ENCODE measurements at places on chromosomes 16 and 17.
A peak's percentile ranks its signal among the peaks of the same experiment; 100 is the strongest.

- DNase-seq = no peak
These were observed 228.7 kb downstream of the MSI2 start for GRCh38 chr17:57484826-57485565.

GRCh38 chr16:8867216-8867931 is 1.4 kb downstream of the CARHSP1 start:
- DNase-seq = peak; percentile 53

GRCh38 chr17:51425773-51426172 is 165.4 kb downstream of the UTP18 start:
- no peak for DNase-seq

GRCh38 chr16:29876217-29876593 is 13.2 kb upstream of the CDIPT start:
- DNase-seq = no peak

DNA sequence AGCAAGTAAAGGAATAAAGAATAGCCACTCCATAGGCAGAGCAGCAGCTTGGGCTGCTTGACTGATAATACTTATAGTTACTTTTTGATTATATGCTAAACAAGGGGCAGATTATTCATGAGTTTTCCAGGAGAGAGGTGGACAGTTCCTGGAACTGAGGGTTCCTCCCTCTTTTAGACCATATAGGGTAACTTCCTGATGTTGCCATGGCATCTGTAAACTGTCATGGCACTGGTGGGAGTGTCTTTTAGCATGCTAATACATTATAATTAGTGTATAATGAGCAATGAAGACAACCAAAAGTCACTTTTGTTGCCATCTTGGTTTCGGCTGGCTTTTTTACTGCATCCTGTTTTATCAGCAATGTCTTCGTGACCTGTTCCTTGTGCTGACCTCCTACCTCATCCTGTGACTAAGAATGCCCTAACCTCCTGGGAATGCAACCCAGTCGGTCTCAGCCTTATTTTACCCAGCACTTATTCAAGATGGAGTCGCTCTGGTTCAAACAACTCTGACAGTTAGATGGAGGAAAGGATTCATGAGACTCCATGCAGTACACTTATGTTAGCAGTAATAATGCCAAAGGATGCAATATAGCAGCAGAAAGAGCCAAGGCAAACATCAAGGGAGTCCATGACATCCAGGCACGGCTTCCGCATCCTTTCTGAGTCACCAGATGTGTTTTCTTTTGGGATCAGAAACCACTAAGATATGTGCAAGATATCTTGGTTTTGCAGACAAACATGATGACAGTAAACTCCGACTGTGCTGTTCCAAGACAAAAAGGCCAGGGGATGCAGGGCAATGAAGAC is 55.8 kb upstream of the B4GALNT2 start:
- DNase-seq = no peak

DNA sequence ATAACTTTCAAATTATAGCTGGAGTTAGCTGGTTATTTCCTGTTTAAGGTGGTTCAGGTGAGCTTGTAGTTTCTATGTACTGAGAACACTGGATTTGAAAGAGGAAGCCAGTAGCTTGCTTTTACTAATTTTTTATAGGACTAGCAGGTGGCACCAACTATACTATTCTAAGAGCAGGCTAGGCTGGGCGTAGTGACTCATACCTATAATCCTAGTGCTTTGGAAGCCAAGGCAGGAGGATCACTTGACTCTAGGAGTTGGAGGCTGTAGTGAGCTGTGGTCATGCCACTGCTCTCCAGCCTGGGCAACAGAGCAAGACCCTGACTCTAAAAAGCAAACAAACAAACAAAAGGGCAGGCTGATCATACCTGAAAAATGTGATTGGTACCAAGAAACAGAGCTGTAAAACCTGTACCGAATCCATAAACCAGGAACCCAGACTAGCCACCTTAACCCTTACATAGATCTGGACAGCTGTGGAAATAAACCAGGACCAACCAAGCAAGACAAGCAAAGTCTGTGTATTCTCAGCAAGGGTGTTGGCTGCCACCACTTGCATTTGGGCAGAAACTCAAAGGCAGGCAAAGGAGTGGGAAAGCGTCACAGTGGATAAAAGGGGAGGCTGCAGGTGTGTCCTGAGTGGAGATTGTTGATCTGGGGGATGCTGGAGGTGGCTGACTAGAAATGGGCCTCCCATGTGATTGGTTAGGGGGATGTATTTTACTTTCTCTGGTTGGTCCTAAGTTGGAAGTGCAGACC is 36.3 kb downstream of the SLC47A1 start:
- DNase-seq = peak; percentile 28

DNA sequence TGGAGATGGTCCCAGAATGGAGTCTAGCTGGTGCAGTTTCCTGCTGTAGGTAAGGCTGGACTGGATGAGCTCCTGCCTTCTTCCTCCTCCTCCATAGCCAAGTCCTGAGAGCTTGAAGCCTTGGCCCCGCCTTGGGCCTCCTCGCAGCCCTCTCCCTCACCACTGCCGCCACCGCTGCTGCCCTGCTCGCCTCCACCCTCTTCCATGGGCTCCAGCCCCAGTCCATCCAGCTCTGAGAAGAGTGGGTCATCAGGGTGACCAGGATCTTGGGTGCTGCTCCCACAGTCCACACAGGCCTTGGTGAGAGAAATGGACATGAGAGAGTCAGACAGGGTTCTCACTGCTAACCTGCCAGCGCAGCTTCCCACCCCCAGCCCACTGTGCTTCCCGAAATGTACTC is 11.2 kb downstream of the PER1 start:
- no peak for DNase-seq

GRCh38 chr16:57808589-57809228 is 6.4 kb upstream of the KIFC3 start:
- no peak for DNase-seq

DNA sequence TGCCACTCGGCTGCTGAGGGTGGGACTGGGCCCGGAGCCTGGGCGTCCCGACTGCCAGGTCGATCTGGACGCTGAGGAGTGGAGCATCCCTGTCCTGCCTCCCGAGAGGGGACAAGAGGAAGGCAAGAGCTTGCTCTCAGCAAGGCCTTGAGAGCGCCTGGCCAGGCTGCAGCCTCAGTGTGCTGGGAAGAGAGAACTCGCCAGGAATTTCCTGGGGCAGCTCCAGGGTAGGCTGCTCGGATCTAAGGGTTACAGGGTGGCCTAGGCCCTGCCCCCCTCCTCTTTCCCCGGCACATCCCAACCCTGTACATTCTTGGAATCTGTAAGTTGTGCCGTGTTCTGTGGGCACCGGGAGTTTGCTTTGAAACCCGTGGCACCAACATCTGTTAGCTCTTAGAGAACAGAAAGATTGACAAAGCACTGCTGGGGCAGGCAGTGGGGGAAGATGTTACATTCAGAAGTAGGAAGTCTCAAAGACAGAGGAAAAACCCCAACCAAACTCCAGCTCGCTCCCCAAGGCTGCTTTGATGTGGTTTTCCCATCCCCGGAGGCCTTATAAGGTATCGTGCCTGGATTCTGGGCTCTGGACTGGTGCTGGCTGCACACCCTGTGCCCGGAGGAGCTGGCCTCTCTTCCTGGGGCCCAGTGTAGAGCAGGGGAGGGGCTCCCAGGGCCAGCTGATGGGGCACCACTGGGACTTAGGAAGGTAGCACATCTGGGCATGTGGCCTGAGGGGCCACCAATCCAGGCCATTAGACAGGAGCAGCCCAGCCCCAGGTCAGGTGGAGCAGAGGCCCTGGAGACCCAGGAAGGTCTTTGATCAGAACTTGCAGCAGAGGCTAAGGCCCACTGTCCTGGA is 55.2 kb downstream of the NKD1 start:
- no peak for DNase-seq

- DNase-seq = no peak
These were observed 442 bp downstream of the ABCC3 start for GRCh38 chr17:50634915-50635731.

- DNase-seq = no peak
These were observed 274.9 kb downstream of the HAPSTR1 start for GRCh38 chr16:9366048-9366969.

GRCh38 chr16:6066652-6067051 is 969.1 kb upstream of the EEF2KMT start:
- DNase-seq = peak; percentile 71

GRCh38 chr17:77875881-77876509 is 82.5 kb upstream of the TNRC6C start:
- no peak for DNase-seq

DNA sequence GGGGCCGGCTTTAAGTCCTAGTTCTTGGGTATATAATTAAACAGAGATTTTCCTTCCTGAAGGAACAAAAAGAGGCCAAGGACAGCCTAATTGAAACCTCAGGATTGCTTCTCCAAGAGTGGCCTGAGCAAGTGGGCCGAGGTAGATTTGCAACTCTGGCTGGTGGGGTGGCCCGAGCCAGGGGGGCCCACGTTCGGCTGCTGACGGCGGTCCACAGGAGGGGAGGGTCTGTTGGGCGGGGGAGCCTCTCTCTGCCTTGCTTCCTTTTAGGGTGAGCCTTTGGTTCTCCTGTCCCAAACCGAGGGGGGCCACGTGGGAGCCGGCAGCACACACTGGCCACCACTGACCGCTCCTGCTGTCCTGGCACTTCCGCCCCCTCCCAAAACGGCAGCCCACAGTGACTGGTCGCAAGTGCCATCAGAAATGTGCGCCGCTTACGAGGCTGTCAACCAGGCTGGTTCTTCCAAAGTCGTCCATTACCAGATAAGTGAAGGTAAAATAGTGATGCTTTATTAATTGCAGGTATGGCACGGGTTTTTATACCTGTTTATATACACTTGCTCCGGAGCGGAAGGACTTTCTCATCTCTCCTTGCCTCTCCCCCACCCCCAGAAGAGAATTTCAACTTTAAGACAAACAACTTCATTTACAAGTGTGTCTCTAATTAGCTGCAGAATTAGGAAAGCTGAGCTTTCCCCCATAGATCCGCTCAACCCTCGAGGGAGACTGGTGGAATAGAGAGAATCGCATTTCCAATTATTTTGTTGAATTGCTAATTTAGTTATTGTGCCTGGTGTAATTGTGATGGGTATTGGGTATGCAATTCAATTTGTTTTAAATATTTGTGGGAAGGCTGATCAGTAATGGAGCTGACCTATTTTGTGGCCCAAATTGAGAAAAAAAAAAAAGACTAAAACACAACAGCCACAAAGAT is 117.8 kb downstream of the AATF start:
- no peak for DNase-seq

DNA sequence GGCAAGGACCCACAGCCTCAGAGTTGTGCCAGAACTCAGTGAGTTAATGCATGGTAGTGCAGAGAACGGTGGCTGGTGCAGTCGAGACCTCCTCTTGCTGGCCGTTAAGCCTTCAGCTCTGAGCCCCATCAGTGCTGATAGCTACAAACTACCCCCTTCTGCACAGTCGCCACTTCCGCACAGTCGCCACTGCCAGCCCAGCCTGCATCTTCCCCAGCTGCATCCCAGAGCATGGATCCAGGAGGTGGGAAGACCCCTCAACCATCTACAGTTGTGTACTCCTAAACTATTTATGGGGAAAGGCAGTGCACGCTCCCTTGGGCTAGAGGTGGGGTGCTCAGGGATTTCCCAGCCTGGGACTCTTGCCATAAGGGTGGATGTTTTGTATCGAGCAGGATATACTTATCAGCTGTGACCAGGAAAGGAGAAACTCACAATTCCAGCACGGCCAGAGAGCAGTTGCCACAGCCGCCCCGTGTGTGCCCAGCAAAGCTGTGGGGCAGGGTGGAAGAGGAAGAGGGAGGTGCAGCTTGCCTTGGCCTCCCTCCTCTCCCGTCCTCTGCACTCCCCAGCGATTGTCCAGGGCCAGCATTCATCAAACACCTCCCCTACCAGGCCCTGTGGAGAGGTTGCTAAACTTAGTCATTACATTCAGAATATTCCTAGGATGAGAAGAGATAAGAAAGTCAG is 49.5 kb upstream of the CMIP start:
- DNase-seq = no peak

Data from NCI-H82 (cell line).